ENCODE measurements at places on chromosomes 12 and 14.

GRCh38 chr12:53115891-53116648 is 12.8 kb downstream of the SOAT2 start:
- DNase-seq = no peak

- peak; percentile 87 for DNase-seq
Observed at GRCh38 chr12:119288576-119288975, 46.0 kb upstream of the CCDC60 start.

GRCh38 chr14:28807518-28807917 is 40.9 kb downstream of the FOXG1 start:
- no peak for DNase-seq

- DNase-seq = no peak
Observed at GRCh38 chr12:115885040-115885690, 392.3 kb downstream of the MED13L start.

GRCh38 chr14:104440297-104440956 is 139.1 kb upstream of the C14orf180 start:
- DNase-seq = no peak

GRCh38 chr12:49189731-49190716 is 1.1 kb upstream of the TUBA1A start:
- DNase-seq = peak; percentile 90

GRCh38 chr12:110091136-110091711 is 32.9 kb upstream of the IFT81 start:
- DNase-seq = no peak
